ENCODE measurements at places on chromosomes 12 and 14.

DNA sequence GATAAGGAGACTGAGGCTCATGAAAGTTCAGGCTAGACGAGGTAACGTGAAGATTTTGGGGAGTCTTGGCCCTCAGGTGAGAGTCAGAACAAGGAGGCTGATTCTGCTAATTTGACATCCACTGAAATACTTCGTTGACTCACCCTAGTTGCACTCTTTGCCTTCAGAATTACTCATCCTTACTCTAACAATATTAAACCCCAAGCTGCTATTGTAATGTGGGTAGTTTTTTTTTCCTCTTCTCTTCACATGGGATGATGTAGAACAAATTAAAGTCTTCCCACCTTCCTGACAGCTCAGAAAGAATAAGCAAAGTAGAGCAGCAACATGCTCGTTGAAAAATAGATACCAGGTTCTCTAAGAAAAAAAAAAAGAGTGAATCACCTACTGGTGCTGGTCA lies 22.0 kb upstream of the SRRM4 start:
- DNase-seq: no peak

DNA sequence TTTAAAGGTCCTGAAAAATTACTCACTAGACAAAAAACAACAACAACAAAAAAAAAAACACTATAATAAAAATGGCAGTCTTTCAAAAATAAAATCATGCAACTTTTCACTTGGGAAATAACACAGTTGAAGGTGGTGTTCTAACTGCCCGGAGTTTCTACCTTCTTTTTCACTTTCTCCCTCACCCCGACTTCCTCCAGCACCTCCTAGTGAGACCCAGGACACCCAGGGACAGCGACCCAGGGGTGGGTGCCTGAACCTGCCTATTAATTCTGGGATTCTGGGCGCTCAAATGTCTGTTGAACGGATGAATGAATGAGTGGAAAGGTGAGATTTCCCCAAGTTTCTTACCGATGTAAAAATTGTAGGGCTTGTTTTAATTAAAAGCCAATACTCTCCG lies 2.0 kb upstream of the FZD10 start:
- DNase-seq: no peak

DNA sequence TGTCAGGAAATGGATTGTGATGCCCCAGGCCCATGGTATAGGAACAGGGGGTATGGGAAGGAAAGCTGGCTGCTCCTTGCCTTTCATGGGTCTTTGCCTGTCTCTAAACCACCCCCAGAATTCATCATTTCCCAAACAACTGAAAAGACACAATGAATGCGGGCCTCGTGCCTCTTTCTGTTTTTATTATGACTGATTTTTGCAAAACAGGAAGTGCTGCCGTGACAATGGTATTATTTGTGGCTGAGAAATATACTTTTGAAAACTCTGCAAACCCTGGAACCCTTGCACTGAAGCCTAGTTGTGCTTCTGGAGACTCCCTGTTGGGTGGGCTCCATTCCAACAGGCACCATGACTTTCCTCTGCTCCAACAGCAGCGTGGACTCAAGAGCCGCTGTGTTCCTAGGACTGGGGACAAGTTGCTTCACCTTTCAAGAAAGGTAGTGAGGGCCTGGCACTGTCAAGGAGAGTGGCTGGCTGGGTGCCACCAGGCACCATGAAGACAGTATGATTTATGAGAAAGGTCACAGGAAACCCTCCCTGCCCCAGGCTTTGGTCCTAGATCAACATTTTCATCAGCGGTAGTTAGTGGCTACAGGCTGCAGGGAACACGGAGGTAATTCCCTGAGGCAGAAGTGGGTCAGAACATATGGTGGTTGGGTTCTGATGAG lies 4.8 kb upstream of the DGLUCY start:
- no peak for DNase-seq

GRCh38 chr12:52256584-52256935 lies 17.9 kb upstream of the KRT86 start:
- no peak for DNase-seq

DNA sequence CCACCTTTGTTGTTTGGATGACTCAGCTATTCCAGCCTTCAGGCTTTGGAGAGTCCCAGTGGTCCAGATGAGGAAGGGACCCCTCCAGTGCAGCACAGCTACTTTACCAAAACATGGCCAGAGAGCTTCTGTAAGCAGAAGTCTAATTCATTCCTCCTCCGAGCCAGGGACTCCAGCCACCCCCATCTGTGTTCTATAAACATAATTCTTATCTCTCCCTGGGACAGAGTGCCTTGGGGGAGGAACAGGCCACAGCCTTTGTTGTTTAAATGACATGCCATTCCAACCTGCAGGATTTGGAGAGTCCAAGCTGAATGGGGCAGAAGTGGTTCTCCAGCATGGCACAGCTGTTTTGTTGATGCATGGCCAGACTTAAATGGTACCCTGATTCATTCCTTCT lies 994.0 kb downstream of the TRHDE start:
- no peak for DNase-seq

DNA sequence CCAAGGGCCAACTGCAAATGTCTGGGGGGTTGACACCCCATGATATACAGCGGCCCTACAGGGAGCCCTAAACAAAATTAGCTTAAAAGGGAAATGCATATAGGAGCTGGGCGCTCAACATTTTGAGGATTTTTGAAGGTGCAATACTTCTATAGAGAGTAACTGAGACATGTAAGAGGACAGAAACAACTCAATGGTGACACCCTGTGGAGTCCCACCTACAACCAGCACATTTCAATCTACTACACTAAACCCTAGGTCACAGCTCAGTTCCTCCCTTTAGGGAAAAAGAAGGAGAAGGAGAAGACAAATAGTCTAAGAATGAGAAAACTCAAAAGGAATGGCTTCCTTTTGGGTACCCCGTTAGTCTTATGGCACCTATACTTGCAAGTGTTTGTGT lies 1010.5 kb upstream of the NOVA1 start:
- DNase-seq: no peak

GRCh38 chr12:2654311-2654710 lies 140.5 kb upstream of the FKBP4 start:
- DNase-seq: no peak

DNA sequence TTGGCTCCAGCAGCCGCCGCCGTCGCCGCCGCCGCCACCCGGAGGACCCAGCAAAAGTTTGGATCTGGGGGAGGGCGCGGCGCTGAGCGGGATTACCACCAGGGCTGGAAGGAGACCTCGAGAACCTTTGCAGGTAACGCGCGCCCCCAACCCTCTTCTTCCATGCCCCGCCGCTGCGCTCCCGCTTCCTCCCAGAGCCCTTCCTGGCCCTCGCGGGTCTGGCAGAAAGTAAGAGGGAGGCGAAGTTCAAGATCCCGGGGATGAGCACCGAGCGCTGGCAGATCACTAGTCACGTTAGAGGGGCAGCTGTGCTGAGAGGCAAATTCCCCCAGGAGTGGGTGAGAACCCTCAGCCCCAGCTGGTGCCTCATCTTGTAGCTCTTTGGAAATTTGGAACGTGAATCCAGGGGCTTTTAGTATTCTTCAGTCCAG lies 3.9 kb downstream of the FLRT2 start:
- DNase-seq: no peak

GRCh38 chr14:75174066-75174465 lies 2.3 kb downstream of the TMED10 start:
- no peak for DNase-seq

- DNase-seq: no peak
These were observed 47.1 kb upstream of the STON2 start for GRCh38 chr14:81447021-81447764.

- peak; percentile 70 for DNase-seq
These were observed 28.2 kb upstream of the SMUG1 start for GRCh38 chr12:54216797-54217661.

DNA sequence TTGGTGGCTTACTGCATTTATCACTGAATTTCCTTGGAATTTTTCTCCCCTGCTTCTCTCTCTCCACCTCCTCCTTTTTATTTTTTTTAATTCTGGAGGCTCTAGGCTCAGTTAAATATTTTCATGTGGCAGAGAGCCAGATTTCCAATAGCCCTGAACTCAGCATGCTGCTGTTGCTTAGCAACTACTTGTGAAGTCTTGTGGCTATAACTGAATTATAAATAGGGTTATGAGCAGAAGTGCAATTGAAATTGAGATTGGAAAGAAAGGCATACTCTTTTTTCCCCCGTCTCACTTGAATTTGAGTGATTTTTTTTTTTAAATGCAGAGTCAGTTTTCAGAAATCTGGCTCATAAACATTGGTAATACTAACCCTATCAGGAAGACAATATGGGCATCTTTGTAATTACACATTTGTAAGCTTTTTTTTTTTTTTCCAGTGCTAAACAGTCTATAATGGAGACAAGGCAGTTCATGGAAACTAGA lies 38.3 kb downstream of the ATF7IP start:
- DNase-seq: no peak

DNA sequence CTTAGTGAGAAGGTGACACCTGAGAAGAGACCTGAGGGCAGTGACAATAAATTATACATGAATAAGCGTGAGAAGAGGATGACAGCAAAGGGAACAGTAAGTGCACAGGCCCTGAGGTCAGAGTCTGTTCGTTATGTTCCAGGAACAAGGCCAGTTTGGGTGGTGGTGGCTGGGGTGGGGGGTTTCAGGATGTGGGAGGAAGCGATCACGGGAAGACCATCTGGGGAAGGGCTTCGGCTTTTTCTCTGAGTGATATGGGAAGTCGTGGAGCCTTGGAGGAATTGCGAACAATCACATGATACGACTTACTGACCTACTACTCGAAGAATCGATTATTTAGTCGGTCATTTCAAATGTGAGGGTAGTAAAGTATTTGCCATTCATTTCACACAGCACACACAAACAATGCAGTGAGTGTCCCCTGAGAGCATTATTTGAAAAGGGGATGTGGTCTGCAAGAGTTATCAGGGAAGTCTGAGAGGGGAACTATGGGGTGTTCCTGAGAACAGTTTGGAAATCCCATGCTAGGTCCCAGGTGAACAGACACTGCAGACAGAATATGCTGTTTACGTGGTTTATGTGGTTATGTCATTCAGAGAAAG lies 94.7 kb downstream of the SLC38A1 start:
- DNase-seq: no peak

GRCh38 chr12:15854916-15855315 lies 27.3 kb upstream of the STRAP start:
- no peak for DNase-seq

DNA sequence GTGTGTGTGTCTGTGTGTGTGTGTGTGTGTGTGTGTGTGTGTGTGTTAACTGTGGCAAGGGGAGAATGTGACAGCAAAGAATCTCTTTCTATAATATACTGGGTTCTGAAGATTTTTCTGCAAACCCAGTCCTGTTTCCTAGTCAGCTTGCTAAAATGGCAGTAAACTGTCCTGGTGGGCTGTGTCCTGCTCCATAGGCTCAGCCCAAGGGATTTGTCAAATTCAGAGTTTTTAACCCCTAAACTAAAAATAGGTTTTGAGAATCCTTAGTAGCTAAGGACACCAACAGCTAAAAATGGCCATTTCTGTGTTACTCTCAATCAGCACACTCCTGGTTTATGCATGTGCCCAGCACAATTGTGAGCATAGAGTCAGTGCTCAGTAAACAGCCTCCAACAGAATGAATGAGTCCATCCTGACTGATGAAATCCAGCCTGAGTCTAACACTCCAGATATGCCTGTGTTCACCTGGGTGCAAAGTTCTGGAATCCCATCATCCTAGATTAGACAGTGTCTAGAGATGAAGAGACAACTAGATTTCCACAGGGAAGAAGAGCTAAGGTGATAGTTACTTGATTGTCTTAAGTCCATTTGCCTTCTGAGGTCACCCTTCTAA lies 192.6 kb downstream of the TTC6 start:
- no peak for DNase-seq

DNA sequence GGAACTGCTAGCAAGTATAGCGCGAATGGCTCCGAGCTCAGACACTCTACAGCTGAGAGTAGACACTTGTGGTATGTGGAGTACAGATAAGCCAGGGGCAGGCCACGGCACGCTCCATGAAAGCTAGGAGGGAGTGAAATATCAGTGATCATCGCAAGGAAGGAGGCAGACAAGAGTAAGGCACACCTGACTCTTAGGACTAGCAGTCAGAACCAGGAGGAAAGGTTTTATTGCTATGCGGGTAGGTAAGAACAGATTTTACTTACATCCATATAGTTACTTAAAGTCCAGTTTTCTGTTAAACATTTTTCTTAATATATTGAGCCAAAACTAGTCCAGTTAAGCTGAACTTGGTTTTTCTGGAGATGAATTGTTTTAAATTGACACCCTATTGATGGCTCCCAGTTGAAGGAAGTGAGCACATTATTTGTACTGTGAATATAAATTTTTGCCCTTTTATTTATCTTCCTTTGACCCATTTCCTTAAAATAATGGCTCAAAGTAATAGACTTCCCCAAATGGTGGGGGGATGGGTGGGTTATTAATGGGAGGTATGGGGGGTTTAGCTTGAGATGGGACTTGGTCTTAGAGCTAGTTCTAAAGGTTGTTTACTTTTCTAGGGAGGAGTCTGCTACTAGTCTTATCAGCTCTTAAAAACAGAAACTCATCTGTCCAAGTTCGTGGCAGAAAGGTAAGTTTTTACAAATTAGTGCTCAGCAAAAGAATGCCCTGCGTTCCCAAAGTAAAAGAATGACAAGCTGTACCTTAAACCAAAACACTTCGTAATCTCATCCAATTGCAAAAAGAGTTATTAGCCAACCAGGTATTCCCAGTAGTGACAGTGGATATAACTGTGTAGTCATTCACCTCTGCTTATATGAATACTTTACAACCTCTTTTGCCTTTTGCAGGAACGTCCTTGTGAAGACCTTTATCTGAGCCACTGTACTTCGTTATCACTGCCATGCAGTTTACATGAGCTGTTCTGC lies 5.8 kb downstream of the HNRNPA1 start:
- DNase-seq: no peak

GRCh38 chr12:119182701-119183493 lies 4.2 kb downstream of the HSPB8 start:
- no peak for DNase-seq

- no peak for DNase-seq
These were observed 87.6 kb upstream of the SSTR1 start for GRCh38 chr14:38120109-38120508.

- no peak for DNase-seq
These were observed 17.3 kb upstream of the TDRD9 start for GRCh38 chr14:103910984-103911383.

DNA sequence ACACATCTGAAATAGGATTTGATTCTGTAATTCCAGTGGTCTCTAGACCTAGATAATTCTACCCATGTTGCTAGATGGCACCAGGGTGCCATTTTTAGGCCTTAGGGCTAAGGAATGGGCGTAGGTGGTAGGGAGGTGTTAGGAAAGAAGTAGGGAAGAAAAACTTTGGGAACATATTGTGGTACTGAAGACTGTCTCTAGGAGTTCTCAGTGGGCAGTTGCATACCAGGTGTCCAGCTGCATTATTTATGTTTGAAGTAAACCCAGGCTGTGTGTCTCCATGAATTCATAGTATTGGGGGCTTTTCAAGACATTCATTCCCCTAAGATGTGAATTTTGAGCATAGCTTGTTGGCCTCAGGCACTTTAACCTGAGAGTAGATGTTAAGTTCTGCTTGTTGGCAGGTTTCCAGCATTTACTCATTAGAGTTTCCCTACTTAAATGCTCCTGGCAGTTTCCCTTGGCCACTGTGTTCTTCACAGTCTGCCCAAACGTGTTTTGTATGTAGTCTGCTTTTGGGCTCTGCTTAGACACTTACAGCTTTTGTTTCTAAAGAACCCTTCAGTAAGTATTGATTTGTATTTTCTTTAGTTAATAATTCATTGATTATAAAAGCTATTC lies 31.5 kb upstream of the CCT2 start:
- no peak for DNase-seq
